GM23338 (cell line): ENCODE measurements at places on chromosomes 5 and 9. TPM values are rescaled to one million over a fixed set of nuclear protein-coding genes. Genes with fewer than 3 reads are reported as not detected.
A peak's percentile ranks its signal among the peaks of the same experiment; 100 is the strongest.

DNA sequence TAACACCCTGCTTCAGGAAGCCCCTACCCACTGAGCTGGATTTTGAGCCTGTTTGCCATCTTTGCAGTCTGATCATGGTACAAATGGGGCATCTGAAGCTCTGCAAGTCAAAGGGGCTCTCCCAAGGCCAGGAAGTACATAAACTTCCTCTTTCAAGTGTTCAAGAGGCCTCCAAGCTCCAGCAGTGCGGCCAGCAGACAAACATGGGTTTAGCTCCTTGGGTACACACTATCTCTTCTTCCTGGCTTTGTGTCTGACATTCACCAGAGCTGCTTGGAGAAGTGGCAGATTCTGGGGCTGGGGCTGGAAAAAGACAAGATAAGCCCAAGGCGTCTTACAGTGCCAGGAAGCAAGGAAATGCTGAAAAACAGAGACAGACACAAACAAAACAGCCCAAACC, 34.1 kb downstream of the LAMC3 start:
- H3K4me3 ChIP-seq: no peak overlapping the region
- H3K4me1 ChIP-seq: no peaks in the 10 kb centered on the region
- DNase-seq: no peak
- H3K27me3 ChIP-seq: no peaks in the 10 kb centered on the region
- H3K27ac ChIP-seq: no peak overlapping the region
- H3K36me3 ChIP-seq: no peaks in the 10 kb centered on the region

- DNase-seq: no peak
- H3K36me3 ChIP-seq: peaks cover 37% of the 10 kb centered on the region; the same call in 1 of the 2 replicates
- no peak overlapping the region for H3K27ac ChIP-seq
- no peaks in the 10 kb centered on the region for H3K27me3 ChIP-seq
- no peak overlapping the region for H3K4me3 ChIP-seq
These were observed 89.9 kb downstream of the NLN start for GRCh38 chr5:65811885-65812284.

- H3K36me3 ChIP-seq: no peaks in the 10 kb centered on the region
- H3K27me3 ChIP-seq: no peaks in the 10 kb centered on the region
- H3K27ac ChIP-seq: no peak overlapping the region
- H3K4me3 ChIP-seq: no peak overlapping the region
- peaks cover 14% of the 10 kb centered on the region; the same call in 1 of the 2 replicates for H3K4me1 ChIP-seq
These were observed 241.4 kb upstream of the RPS23 start for GRCh38 chr5:82519558-82519957.

- H3K4me3 ChIP-seq: no peak overlapping the region
- H3K27ac ChIP-seq: no peak overlapping the region
- no peak for DNase-seq
- no peaks in the 10 kb centered on the region for H3K36me3 ChIP-seq
- peaks cover 9% of the 10 kb centered on the region for H3K4me1 ChIP-seq
These were observed 408.3 kb downstream of the KDM4C start for GRCh38 chr9:7166074-7166473.

- H3K4me1 ChIP-seq: peaks cover 45% of the 10 kb centered on the region
- no peaks in the 10 kb centered on the region for H3K27me3 ChIP-seq
- no peak overlapping the region for H3K4me3 ChIP-seq
- no peaks in the 10 kb centered on the region for H3K36me3 ChIP-seq
These were observed 266.5 kb upstream of the EFNA5 start for GRCh38 chr5:107937204-107937603.

- no peaks in the 10 kb centered on the region for H3K27me3 ChIP-seq
- no peak overlapping the region for H3K4me3 ChIP-seq
- peaks cover 41% of the 10 kb centered on the region for H3K4me1 ChIP-seq
- no peaks in the 10 kb centered on the region for H3K36me3 ChIP-seq
These were observed 2.5 kb downstream of the IL7R start for GRCh38 chr5:35859101-35859661.

DNA sequence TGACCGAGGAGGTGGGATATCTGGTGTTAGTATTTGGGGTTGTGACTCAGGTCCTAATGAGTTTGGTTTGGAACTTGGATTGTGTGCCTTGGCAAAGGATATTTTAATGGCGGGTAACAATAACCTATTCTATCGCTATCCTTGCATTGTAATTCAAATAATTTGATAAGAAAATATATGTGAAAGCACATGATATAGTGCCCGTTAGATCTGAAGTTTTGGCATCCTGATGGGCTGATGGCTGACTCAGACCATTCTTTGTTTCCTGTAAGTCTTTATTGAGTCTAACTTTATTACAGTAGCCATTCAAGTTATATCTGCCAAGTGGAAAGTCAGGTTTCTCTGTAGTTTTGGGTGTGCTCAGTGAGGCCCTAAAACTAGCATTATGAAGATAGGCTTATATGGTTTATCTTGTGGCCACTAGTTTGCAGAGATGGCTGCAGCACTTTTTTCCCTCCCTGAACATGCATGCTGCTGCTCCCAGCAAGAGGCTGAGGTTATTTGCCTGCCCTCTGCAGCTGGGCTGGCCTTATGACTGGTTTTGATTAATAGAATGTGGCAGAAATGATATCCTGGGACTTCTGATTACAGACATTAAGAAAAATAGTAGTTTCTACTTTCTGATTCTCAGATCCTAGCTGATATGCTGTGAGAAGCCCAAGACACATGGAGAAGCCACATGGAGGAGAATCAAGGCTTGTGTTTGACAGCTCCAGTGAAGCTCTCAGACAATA, 46.6 kb downstream of the CFAP95 start:
- H3K27ac ChIP-seq: no peak overlapping the region
- DNase-seq: no peak
- H3K27me3 ChIP-seq: no peaks in the 10 kb centered on the region
- H3K4me1 ChIP-seq: no peaks in the 10 kb centered on the region

DNA sequence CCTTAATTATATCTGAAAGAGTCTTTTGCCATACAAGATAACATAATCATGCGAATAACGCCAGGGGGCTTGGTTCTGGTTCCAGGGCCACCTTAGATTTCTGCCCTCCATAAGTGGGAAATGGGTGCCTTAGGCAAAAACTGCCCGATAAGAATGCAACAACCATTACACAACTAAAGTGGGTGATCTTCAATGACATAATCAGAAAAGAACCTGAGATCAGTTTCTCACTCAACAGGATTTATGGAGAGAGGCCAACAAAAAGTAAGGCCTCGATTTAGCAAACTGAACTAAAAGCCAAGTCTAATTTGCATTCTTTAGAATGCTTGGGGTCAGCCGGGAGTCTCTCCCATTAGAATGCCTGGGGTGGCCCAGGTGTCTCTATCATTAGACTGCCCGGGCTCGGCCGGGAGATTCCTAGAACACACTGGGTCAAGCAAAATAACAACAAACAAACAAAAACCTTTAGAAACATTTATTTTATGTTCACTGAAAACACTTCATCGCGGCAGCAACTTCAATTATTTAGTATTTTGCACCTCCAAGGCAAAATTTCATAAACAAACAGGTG, 194.8 kb downstream of the AUH start:
- H3K4me3 ChIP-seq: no peak overlapping the region
- no peaks in the 10 kb centered on the region for H3K27me3 ChIP-seq
- no peaks in the 10 kb centered on the region for H3K36me3 ChIP-seq

DNA sequence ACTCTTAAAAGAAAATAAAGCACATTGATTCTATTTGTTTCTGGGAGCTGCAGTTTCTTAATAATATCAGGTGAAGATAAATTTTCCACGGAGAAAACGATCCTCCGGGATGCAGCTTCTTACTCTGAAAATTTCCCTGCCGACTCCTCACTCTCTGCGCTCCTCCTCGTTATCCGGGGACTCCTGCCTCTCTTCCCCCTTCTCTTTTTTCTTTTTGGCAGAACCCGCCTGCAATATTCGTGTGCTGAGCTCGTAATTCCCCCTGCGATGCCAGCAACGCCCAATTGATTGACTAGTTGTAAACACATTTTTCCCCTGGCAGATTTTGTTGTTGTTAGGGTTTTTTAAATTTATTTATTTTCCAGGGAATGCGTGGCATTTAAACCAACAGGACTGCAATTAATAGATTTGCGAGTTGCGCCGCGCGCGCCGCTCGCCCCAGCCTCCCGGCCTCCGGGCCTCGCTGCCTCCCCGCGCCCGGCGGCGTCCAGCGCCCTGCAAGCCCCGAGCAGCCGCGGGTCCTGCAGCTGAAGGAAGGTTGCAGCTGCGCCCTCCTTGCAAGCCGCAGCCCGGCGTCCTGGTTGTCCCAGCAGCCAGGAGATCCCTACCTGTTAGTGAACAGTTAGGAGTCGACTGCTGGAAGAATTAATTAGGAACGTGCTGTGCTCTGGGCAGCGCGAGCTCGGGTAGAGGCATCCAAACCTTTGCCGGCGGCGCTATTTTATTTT, 2.2 kb downstream of the NTNG2 start:
- peaks cover 10% of the 10 kb centered on the region for H3K4me1 ChIP-seq
- DNase-seq: peak; percentile 63
- H3K4me3 ChIP-seq: peak overlapping the region; percentile 73
- peaks cover 72% of the 10 kb centered on the region for H3K27me3 ChIP-seq
- H3K36me3 ChIP-seq: no peaks in the 10 kb centered on the region

RANBP3L gene
- not detected in 2 replicates for total RNA-seq

DNA sequence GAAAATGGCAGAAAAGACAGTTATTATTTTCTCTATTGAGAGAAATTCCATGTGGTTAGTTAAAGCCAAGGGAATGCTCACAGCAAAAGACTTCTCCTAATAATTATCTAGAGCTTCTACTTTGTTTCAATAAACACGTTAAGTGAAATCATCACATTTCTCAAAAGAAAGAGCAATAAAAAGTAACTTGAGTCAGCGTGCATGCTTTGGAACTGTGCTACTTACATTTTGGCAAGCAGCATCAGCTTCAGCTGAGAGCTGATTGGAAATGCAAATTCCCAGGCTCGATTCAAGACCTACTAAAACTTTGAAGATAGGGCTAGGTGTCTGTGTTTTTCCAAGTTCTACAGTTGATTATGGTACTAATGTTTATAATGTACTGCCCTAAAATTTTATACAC, 132.1 kb downstream of the CDH18 start:
- no peak overlapping the region for H3K27ac ChIP-seq
- peaks cover 10% of the 10 kb centered on the region; the same call in 1 of the 2 replicates for H3K4me1 ChIP-seq
- no peaks in the 10 kb centered on the region for H3K27me3 ChIP-seq
- DNase-seq: no peak

- peak; percentile 51 for DNase-seq
- no peaks in the 10 kb centered on the region for H3K36me3 ChIP-seq
- peaks cover 4% of the 10 kb centered on the region; the same call in 1 of the 2 replicates for H3K4me1 ChIP-seq
- H3K27me3 ChIP-seq: no peaks in the 10 kb centered on the region
- no peak overlapping the region for H3K4me3 ChIP-seq
- no peak overlapping the region for H3K27ac ChIP-seq
These were observed 79.6 kb upstream of the BNC2 start for GRCh38 chr9:16950051-16950450.

DNA sequence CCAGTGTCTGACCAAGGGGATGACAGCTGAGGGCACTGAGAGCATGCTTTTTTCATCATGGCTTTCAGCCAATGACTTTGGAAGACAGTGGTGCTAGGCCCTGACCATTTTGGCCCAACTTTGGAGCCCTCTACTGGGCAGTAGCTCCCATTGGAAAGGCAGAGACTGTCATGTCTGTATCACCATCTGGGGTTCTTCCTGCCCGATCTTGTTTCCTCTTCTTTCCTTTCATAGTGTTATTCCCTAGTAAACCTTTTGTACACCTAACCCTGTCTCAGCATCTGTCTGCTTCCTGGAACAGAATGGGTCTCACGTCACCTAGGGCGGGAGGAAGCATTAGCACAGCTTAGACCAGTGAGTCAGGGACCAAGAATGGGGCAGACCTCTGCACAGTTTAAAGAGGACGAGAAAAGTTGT, 97.4 kb upstream of the MAST4 start:
- DNase-seq: peak; percentile 11
- H3K27ac ChIP-seq: no peak overlapping the region
- H3K4me1 ChIP-seq: no peaks in the 10 kb centered on the region
- no peaks in the 10 kb centered on the region for H3K27me3 ChIP-seq

- H3K4me3 ChIP-seq: no peak overlapping the region
- DNase-seq: no peak
- no peak overlapping the region for H3K27ac ChIP-seq
These were observed 45.9 kb upstream of the CEMIP2 start for GRCh38 chr9:71814226-71814625.

KIF4B gene
- total RNA-seq: 0.04 TPM in 1 of 2 replicates, not detected in the other

DNA sequence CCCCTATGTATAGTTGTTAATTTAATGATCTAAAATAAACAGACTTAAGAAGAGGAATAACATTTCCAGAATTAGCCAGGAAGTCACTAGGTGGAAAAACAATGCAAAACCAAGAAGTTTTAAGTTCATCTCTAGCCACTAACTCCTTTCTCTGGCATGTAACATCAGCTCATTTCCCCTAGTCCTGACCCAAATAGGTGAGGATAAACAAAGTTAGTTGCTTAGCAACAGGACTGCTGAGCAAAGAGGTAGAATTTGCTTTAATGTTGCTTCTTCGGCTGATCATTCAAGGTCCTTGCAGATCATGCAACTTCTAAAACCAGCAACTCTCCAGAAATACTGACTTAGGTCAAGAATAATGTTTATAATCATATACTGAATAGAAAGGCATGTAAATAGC, 675.8 kb downstream of the CETN3 start:
- no peak overlapping the region for H3K4me3 ChIP-seq
- H3K27me3 ChIP-seq: no peaks in the 10 kb centered on the region
- H3K27ac ChIP-seq: no peak overlapping the region
- H3K36me3 ChIP-seq: no peaks in the 10 kb centered on the region
- peaks cover 2% of the 10 kb centered on the region; the same call in 1 of the 2 replicates for H3K4me1 ChIP-seq

DNA sequence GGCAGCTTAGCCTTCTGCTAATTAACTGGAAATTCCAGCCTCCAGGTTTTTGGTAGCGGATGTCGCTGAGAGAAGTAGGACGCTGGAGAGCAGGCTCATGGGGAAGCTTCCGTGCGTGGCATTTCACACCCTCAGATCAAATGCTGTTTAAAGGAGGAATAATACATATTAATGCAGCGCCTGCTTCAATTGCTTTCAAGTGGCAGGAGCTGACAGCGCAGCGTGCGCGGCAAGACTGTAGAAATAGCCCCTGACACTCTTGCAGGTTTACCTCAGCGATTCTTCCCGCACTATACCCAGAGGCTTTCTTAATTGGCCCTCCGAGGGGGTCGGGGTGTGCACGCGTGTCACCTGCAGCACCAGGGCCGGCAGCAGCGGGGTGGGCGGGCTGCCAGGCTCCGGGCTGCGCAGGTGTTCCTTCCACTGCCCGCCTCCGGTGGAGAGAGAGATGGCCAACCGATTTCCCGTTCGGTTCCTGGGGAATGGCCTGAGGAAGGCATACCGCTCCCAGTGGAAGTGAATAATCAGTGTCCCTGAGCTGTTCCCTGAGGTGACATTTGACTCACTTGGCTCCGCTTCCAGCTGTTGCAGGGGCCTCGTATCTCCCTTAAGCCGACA, 427.9 kb downstream of the KCTD16 start:
- H3K27ac ChIP-seq: no peak overlapping the region
- no peaks in the 10 kb centered on the region for H3K36me3 ChIP-seq
- peak overlapping the region; percentile 40; the same call in 1 of the 2 replicates for H3K4me3 ChIP-seq
- DNase-seq: peak; percentile 56
- H3K4me1 ChIP-seq: no peaks in the 10 kb centered on the region

- peaks cover 10% of the 10 kb centered on the region; the same call in 1 of the 2 replicates for H3K4me1 ChIP-seq
- no peak overlapping the region for H3K4me3 ChIP-seq
- no peaks in the 10 kb centered on the region for H3K36me3 ChIP-seq
- DNase-seq: no peak
These were observed 204.3 kb downstream of the TRIM32 start for GRCh38 chr9:116891424-116891823.

GRCh38 chr5:60208716-60209115, 315.2 kb upstream of the PDE4D start:
- no peak for DNase-seq
- no peak overlapping the region for H3K4me3 ChIP-seq
- peaks cover 26% of the 10 kb centered on the region for H3K4me1 ChIP-seq
- H3K27me3 ChIP-seq: no peaks in the 10 kb centered on the region
- H3K36me3 ChIP-seq: no peaks in the 10 kb centered on the region

GRCh38 chr5:17123010-17123409, 94.4 kb upstream of the BASP1 start:
- no peaks in the 10 kb centered on the region for H3K27me3 ChIP-seq
- no peak for DNase-seq
- no peak overlapping the region for H3K4me3 ChIP-seq
- no peaks in the 10 kb centered on the region for H3K36me3 ChIP-seq

CDH9 gene
- total RNA-seq: 0.31 TPM in 1 of 2 replicates, not detected in the other
